ENCODE measurements at places on chromosomes 2 and 18.

GRCh38 chr2:111205774-111206173, 85.1 kb downstream of the BCL2L11 start:
- DNase-seq: no peak

DNA sequence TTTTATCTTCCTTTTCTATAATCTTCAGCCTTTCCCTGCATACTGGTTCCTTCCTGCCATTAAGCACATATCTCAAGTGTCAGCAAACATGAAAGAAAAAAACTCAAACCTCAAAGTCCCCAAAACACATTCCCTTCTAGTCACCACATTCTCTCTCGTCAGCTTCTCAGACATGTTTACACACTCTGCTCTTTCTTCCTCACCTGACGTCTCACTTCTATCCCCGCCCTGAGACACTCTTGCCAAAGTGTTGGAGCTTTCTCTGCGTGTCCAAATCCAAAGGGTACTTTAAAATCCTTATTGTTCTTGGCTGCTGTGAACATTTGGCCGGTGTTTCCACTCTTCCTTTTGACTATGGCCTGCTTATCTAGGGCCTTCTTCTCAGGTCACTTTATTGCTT, 47.9 kb downstream of the SOX11 start:
- peak; percentile 36 for DNase-seq

DNA sequence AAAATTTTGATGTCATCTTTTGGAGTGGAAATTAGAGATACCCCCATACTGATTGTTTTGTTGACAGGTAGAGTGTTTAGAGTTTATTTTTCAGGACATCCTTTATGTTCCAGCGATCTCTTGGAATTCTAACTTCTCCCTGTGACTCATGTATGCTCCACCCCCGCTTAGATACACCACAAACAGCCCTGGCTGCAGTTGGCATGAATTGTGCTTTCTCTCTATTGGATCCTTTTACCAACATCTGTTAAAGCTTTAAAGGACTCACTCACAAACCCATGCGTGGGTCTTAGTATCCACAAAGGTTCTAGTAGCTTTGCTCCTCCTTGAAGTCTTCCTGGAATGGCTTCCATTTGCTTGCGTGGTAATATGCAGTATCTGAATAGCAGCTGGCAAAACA, 409.5 kb upstream of the POU3F3 start:
- peak; percentile 81 for DNase-seq

DNA sequence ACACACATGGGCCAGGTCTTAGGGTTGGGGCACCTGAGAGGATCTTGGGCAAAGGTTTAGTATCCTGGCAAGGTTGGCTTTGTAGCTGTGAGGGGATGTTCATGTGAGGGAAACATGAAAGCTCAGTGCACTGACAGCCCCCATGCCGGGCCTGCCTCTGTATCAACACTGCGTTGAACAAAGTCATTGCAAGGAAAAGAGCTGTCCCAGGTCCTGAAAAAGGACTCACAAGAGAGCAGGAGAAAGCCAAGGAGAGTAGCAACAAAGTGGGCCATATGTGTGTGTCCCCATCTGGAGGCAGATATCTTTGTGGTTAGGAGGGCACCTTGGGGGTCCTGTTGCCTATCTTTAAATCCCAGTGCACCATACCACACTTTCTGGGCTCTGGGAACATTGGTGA, 237.8 kb upstream of the THSD7B start:
- DNase-seq: peak; percentile 60

GRCh38 chr2:119174216-119174992, 15.9 kb upstream of the C1QL2 start:
- peak; percentile 29 for DNase-seq

DNA sequence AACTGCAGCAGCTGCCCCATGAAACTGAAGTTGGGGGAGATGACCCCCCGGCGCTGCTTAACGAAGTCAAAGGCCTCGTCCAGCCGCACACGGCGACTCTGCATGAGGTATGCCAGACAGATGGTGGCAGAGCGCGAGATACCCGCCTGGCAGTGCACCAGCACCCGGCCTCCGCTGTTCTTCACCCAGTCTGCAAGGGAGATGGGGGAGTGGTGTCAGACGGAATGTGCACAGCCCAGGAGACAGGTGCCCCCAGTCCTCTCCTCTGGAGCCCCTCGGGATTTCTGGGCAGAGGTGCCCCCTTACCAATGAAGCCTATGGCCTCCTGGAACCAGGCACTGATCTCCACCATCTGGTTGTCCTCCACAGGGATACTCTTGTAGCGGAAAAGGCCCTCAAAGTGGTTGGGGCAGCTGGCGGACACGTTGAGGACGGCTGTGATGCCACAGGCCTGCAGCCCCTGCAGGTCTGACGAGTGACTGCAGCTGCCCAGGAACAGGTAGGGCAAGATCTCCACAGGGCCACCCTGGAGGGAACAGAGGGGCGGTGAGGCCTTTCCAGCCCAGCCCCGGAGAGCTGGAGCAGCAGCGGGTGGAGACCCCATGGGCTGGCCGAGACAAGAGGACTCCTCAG, 1.3 kb downstream of the DUSP2 start:
- DNase-seq: no peak

- DNase-seq: no peak
Observed at GRCh38 chr18:52678034-52678433, 338.0 kb downstream of the DCC start.

GRCh38 chr18:79930020-79930642, 21.3 kb downstream of the SLC66A2 start:
- DNase-seq: no peak

DNA sequence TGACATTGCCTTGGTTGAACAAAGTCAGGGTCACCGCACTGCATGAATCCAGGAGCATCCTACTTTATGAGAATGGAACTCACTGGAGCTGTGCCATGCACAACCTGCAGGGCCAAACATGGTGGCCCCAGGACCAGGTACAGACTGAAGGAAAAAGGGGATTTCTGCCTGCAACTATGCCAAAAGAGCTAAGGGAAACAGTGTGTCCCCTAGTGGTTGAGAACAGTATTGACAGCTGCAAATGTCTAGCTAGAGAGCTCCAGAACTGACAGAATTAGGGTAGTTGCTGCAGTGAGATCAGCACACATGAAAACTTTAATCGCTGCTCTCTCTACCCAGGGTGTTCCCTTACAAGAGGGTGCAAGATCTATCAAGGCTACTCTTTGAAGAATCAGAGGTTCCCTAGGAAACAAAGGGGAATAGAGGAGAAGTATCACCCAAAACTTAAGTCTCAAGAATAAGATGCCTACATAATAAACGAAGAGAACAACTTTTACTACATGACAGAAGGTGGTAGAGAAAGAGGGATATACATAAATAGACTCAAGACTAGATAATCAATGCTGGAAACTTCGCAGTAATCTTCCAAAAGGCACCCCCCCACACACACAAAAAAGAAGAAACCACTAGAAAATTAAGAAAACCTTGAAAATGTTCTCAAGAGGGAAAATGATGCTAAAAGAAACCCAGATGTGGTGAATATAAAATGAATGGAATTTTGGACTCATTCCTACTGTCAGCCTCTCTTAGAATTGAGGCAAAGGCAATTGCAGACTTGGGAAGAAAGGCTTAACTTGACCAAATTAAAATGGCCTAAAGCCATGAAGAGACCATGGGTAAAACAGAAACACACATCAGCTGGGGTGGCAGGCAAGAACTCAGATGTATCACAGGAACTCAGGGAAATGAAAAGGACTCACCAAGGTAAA, 43.6 kb upstream of the IHH start:
- peak; percentile 58 for DNase-seq

DNA sequence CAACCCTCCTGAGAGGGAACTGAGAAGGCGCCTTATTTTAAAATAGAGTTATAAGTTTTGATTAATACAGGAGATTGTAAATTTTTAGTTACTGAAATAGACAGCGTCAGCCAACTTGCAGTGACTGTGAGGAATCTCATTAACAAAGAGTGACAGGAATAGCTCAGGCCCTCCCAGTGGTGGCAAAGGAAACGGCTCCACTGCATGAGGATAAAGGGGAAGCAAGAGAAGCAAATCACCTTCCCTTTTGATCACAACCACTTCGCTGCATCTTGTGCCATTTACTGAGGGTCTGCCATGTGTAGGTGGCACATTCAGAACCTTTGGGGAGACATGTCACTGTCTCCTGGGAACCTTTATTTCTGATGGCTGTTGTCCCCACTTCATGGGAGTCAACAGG, 612.4 kb upstream of the RAB6C start:
- DNase-seq: no peak

DNA sequence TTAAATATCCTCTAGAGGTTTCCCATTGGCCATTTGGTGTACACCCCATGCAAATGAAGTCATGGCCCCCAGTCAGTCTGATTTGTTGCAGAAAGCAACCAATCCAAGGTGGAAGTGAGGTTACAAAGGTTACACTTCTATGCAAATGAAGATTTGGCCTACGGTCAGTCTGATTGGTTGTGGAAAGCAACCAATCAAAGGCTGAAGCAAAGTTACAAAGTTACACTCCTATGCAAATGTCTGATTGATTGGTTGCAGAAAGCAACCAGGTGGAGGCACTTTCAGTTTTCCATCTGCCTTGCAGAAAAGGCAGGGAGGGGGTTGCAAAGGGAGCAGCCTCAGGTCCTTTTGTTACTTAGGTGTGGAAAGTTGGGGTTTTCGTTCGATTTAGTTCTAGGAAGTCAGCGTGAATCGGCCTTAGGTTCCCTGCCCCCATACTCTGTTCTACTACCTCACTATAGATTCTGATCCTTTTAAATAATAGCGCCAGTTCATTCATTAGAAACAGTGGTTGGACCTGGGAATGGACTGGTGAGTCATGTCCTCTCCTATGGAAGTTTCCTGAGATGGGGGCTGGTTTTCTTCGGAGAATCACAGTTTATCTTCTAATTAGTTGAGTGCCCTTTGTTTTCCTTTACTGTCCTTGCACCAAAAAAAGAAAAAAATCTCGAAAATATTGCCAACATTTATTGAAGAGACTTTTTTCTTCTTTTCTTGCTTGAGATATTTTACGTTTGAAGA, 279.5 kb downstream of the AGAP1 start:
- no peak for DNase-seq

DNA sequence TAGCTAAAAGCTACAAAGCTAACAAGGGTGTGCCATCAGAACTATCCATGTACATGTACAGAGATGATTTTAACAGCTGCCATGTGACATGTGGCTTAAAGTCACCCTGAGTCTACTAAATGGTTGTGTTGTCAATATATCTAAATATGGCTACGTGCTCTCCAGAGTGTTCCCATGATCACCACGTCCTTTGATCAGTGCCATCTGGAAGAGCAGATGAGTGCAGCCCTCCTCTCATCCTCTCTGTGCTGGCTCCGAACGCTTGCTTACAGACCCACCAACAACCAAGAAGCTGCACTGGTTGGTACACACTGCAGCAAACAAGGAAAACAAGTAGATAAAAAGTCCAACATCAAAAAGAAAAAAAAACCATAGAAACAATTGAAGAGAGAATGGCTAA, 88.6 kb upstream of the NARS1 start:
- no peak for DNase-seq

DNA sequence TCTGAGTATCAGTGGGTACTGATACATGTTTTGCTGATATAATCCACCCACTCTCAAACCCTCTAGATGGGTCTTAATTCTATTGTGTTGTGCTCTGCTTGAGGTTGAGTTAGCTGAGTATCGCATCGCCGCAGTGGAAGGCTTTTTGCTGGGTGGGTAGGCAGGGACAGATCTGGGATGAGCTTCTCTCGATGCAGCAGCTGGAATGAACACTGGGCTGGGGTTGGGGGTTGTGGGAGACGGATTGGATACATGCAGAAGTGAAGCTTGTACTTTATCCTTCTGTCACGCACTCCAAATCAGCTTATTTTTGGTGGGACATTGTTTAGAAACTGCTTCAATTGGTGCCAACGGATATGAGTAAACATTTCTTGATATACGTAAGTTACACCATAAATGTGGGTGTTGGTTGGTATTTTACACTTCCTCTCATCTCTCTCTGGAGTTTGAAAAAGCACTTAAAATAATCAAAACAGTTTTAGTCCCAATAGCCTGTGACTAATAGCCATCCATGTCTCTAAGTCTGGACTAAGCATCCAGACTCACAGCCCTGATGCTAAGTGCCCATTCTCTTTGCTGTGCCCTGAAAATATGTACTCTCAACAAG, 107.1 kb downstream of the POLE4 start:
- DNase-seq: no peak
